ENCODE measurements at places on chromosomes 6 and 20.

GRCh38 chr6:33967966-33968724, 164.3 kb upstream of the MLN start:
- DNase-seq, result no peak

- peak; percentile 30 for DNase-seq
Measured at GRCh38 chr6:99490608-99491007, 24.6 kb downstream of the USP45 start.

DNA sequence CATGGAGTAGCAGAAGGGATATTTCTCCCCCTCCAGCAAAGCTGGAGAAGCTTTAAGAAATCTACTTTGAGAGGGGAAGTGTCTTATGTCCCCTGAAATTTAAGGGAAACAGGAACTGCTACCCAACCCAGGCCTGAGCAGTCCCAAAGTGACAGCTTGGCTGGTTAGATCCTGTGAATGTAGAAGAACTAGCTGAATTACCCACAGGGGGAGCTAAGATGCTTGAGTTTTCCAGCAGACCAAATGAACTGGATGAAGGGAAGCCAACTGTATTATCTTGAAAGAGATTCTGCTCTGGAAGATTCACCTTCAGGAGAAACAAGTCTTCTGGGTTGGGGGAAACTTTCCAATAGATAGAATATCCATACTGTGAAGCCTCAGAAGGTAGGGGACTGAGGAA, 303.3 kb upstream of the MMS22L start:
- no peak for DNase-seq

- no peak for DNase-seq
Measured at GRCh38 chr6:135600086-135600702, 102.7 kb upstream of the AHI1 start.

DNA sequence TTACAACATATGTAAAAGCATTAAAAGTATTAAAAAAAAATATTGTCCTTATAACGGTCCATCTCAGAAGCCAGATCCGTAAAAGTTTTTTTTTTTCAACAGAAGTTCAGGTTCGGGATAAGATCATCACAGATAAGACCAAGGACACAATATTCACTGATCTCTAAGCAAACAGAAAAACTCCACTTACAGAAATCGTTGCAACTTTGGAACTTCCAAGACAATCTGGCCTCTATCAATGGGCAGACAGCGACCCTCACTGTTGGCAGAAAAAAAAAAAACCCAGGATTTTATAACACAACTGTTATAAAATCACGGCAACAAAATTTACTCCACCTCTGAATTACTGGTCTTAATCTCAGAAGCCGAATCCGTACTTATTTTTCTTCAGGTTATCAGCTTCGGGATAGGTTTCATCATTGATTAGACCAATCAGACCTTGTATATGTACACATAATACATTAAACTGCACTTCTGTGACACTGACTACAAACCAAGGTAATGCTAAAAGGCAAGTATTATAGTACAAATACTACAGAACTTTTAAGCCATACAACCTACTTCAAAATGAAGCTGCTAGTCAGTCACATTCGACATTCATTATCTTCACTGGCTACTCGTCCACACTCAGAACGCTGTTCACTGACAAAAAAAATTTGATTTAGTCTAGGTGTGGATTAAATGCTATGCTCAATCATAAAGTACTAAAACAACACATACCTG, 34.7 kb upstream of the SYNCRIP start:
- peak; percentile 18 for DNase-seq

GRCh38 chr6:139655783-139656705, 281.6 kb upstream of the CITED2 start:
- no peak for DNase-seq

DNA sequence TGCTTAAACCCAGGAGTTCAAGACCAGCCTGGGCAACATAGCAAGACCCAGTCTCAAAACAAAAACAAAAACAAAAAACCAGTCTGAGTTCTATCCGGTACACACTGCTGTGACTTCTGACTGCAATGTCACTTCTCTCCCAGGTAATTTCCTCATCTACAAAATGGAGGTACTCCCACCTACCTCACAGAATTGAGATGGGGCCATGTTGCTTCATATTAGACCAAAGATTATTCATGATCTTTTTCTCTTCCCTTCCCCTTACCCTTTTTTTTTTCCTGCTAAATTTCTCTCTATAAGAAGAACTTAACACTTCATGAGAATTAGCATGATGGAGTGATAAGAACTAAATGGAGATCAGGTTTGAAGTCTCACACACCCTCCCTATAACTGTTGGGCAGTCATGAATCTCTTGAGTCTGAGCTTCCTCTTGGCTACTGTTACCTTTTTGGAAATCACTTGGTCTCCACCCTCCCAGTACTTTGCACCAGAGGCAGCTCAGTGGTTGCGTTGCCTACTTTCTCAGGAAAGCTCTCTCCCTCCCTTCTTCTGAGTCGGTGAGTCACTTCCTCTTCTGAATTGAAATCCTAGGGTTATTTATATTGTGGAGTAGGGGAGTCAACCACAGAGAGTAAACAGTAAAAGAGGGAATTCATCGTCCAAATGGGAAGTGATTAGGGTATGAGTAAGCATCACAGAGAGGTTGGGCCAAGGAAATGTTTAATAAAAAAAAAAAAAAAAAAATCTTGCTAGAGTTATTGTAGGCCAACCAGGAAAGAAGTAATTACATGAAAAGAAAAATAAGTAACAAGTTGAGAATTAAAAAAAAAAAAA, 59.9 kb upstream of the MAP7 start:
- no peak for DNase-seq

GRCh38 chr6:10793035-10793434, 45.3 kb downstream of the MAK start:
- DNase-seq, result no peak

DNA sequence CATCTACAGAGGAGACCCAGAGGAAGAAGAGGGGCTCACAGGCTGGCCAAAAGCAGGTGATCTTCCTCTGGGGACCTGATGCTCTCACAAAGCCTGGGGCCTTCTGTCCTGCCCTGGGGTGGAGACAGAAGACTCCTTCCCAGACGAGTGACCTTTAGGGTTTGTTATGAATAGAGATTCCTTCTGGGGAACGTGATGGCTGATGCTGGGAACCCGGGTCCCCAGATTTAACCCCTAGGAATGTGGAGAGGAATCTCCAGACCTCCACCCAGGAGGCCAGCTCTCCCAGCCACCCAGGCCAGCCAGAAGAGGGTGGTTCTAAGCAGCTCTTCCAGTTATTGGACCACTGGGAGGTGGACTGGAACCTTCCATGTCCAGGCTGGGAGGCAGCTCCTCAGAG, 16.8 kb upstream of the CCN5 start:
- DNase-seq, result no peak

DNA sequence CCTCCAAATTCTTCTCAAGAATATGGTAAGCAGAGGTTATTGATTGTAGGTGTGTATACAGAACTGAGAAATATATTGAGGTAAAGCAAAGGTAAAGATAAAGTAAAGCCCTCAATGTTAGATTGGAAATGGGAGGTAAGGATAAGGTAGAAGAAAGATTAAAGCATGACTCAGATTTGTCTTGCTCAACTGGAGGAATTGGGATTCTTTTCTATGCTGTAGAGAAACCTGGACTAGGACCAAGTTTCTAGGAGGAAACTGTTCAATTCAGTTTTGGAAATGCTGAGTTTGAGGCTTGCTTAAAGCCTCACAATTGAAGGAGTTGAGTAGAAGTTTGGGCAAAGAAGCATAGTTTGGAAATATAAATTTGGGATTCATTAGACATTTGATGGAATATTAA, 634.0 kb upstream of the PTCHD4 start:
- no peak for DNase-seq

- no peak for DNase-seq
Measured at GRCh38 chr6:15621203-15622044, 41.4 kb downstream of the DTNBP1 start.

DNA sequence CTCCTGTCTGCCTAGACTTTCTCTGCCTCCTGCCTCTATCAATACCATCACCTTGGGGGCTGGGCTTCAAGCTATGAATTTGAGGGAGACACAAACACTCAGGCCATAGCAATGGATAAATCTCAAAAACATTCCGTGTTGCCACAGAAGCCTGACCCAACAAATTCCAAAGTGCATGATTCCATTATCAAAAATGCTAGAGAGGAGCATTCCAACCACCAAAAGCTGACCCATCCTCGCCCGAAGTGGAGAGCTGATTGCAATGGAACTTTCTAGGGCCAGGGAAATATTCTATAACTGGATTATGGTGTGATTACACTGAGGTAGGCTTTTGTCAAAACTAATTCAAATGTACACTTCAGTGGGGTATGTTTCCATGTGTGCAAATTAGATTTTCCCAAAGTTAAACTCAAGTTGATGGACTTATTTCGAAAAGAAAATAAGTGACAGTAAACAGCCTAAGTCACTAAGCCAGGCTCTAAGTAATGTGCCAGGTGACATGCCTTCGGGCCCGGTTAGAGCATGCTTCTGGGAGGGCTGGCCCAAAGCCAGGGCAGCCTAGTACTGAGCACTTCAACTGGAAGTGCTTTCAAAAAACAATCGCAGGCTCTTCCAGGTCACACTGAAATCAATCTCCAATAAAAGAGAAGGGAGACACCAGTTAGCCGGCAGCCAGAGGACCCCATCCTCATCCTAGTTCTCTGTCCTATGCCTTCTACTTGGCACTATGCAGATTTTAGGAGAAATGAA, 142.3 kb downstream of the TBXT start:
- DNase-seq, result no peak

DNA sequence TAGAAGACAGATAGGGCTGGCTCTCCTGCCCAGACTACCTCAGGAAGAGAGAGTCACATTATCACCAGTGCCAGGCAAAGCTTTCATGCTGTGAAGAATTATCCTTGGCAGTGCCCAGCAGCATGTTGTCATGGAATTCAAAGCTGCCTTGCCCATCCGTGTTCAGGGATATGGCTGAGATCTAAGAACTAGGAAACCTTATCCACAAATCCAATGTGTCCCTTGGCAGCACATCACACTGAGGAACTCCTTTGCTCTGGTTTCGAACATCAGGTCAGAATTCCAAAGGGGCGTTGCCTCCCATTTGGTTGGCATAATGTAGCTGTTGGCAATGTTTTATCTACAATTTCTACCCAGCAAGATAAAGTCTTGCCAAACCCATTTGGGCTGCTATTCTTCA, 52.7 kb downstream of the ADGRF1 start:
- DNase-seq, result no peak

- no peak for DNase-seq
Measured at GRCh38 chr20:34150306-34151000, 38.4 kb upstream of the EIF2S2 start.

GRCh38 chr6:73451223-73452106, 632 bp downstream of the CGAS start:
- peak; percentile 63 for DNase-seq

DNA sequence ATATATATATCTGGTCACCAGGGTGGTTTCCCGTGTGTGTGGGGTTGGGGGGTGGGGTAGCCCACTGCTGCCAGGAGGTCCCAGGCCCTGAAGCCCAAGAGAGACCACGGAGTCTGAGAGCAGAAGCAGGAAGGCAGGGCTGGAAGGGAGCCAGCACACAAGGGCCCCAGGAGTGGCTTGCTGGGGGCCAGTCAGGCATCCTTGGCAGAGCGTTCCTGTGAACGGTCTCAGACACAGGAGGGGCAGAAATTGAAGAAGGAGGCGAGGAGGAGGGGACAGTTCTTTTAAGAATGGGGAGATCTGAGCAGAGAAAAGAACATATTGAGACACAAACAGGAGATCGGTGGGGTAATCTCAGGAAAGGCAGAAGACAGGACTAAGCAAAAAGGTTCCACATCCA, 1.9 kb upstream of the EBF4 start:
- no peak for DNase-seq

DNA sequence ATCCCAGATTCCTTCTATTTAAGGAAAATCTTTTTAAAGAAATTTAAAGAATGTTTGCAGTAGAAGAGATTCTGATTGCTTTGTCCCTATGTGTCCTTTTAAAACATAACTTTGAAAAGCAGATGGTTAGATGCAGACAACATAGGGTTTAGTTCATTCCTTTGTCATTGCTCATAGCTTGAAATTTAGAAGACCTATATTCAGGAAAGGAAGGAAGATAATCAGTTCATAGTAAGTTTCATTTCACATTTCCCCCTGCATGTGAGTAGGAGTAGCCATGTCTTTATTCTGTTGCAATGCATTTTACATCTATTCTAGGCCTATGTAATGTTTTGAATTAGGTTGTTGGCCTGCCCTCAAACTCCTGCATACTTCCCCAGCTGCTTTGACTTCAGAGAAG, 197.9 kb upstream of the GRIK2 start:
- no peak for DNase-seq

DNA sequence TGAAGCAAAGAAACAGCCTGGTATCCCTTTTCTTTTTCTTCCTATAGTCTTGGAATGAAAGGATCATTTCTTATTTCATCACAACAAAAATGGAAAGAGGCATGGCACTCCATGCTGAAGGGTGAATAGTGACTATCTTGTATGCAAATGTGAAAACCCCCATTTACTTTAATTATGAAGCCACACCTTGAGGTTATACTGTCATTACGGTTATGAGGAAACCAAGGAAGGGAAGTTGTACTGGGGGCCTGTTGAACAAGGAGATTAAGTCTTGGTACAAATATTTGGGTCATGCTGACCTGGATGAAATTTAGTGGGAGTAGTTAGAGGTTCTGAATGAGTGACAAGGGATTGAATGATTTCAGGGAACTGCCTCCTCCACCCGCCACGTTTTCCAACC, 8.7 kb upstream of the STXBP5 start:
- DNase-seq, result no peak
